WTC11 (cell line): ENCODE measurements at places on chromosomes 2 and 18.

DNA sequence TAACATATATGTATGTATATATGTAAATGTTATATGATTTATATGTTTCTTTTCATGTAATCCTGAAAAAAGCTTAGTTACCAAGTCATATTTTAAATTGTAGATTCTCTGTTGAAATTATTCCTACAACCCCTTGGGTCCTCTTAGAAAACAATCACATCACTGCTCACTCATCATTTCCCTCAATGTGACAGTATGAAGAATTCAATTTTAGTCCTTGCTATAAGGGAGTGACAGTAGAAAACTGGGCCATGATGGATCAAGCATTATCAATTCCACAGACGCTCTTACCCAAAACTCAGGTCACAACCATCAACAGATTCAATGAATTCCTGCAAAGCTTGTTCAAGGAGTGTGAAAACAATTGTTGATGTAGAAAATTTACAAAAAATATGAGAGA lies 1389.5 kb upstream of the ACVR2A start:
- no peak for DNase-seq

GRCh38 chr2:14336759-14337382 lies 295.6 kb upstream of the LRATD1 start:
- DNase-seq, result no peak

GRCh38 chr2:112152476-112153178 lies 14.4 kb downstream of the FBLN7 start:
- no peak for DNase-seq

- DNase-seq, result no peak
Measured at GRCh38 chr2:111246620-111247061, 125.9 kb downstream of the BCL2L11 start.

GRCh38 chr18:6374935-6375529 lies 39.7 kb downstream of the L3MBTL4 start:
- no peak for DNase-seq

DNA sequence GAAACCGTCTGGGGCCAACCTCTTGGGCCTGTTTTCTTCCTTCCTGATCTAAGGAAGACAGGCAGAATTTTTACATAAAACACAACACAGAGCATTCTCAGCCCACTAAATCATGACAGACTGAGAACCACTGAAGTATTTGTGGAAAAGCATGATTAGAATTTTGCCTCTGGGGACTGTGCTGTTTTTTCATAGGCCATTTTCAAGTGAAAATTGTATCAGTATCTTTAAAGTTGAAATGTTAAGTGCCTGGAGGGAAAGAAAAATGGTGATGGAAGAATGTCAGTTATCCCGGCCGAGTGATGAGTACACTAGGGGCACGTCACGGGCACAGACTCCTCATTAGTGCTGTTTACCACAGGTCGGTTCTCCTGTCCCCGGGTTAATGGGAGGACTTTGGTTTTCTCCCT lies 36.9 kb downstream of the EHD3 start:
- no peak for DNase-seq

DNA sequence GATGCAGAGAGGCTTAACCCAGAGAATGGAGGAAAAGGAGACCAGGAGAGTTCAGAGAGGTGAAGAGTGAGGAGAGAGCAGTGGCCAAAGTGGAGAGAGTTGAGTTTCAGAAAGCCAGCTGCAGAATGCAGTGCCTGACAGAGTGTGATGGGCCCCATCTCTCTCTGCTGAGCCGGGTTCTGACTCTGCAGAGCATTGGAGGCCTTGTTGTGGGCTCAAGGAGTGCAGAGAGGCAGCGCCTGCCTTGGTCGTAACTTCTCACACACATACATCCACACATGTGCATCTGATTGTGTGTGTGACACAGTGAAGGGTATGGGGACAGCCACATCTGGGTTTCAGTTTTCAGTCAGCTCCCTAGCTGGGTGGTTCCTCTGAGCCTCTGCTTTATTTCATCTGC lies 58.8 kb downstream of the AGAP1 start:
- no peak for DNase-seq

- no peak for DNase-seq
Measured at GRCh38 chr2:71336802-71337201, 5.2 kb downstream of the ZNF638 start.

- DNase-seq, result no peak
Measured at GRCh38 chr2:152278526-152278925, 56.4 kb upstream of the FMNL2 start.

- no peak for DNase-seq
Measured at GRCh38 chr2:54899576-54900200, 150.6 kb downstream of the RTN4 start.

DNA sequence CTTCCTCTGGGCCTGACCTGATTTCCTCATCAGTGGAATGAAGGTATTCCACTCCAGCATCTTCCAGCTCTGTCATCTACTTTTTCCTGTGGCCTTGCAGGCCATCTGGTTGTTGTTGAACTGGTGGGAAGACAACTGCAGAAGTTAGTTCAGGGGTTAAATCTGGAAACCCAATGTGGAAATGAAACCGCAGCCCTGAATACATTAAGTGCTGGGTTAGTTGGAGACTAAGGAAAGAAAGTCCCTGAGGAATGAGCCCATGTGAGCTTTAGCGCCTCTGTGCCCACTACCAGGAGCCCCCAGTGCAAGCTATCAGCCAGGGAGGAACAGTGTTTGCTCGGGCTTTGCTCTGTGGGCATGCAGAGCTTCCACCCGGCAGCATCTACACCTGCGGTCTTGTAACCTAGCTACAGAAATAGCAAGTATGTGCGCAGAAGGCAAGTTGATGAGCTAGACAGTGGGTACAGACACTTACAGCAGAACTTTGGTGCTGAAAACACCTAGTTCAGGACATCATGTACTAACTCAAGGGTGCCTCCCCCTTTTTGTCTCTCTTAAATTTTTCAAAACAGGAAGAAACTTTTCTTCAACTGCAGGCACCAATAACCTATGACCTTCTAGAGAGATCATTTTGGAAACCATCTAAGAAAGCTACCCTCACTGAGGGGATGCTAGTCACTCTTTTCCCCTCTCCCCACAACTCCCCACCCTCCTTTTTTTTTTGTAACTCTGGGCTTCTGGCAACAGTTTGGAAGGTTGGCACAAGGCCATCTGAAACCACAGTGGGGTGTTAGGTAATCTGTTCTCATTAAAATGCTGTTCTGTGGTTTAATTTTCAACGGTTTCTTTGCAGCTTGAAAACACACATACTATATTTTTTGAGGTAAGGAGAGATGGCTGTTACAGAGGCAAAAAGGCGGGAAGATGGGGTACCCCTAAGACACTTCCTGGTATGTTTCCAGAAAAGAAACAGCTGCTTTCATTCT lies 18.3 kb upstream of the CXCR4 start:
- no peak for DNase-seq
